ENCODE measurements at places on chromosomes 16 and 17.

- DNase-seq = no peak
Measured at GRCh38 chr17:31834448-31834847, 24.6 kb downstream of the COPRS start.

GRCh38 chr17:31328160-31328535, 6.7 kb upstream of the EVI2A start:
- DNase-seq = no peak

- DNase-seq = no peak
Measured at GRCh38 chr16:20910781-20911321, 10.3 kb downstream of the LYRM1 start.

- DNase-seq = no peak
Measured at GRCh38 chr17:37642681-37643080, 565 bp downstream of the DDX52 start.

GRCh38 chr17:43556292-43556691, 10.2 kb upstream of the ETV4 start:
- DNase-seq = no peak

DNA sequence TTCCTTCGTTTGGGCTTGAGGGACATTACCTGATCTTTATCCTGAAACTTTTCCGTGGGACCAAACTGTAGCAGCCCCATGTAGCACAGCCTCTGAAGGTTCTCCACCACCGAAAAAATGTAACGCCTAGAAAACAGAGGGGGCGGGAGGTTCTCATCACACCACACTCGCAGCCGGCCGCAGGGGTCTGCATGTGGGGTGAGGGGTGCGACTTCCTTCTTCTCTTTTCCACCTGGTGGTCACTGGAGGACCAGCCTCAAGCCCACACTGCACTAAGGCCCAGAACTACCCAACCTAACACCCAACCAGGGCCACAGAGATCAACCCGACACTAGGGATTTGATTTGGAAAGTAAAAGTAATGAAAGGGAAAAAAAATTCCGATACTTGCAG, 57.1 kb downstream of the GTF3C1 start:
- DNase-seq = no peak

- DNase-seq = no peak
Measured at GRCh38 chr16:76237471-76237870, 39.7 kb upstream of the CNTNAP4 start.

- no peak for DNase-seq
Measured at GRCh38 chr16:48959204-48959603, 322.4 kb downstream of the CBLN1 start.

DNA sequence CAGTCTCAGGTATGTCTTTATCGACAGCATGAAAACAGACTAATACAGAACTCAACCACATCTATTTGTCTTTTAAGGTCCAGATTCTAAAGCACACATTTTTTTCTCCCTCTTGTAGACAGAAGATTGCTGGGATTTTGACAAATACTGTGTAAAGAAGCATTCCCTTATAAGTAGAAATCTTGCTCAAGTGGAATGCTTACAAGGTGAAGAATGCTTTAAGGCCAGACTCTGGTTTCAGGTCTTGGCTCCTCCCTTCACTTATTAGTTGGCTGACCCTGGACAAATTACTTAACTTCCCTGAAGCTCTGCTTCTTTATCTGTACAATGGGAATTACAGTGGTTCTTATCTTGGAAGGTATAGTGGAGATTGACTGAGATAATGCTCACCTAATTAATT, 242.3 kb upstream of the IRX5 start:
- no peak for DNase-seq

- DNase-seq = no peak
Measured at GRCh38 chr16:57621521-57622271, 6.7 kb upstream of the ADGRG1 start.
